ENCODE measurements at places on chromosomes 3 and 15. TPM values are rescaled to one million over a fixed set of nuclear protein-coding genes. Genes with fewer than 3 reads are reported as not detected.

Gene TLR9
- total RNA-seq: 0.25 TPM

Gene MBD4
- total RNA-seq: 22.3 TPM

Gene CNTN3
- 0.50 TPM for total RNA-seq

Gene GOLGA8N
- 3.0 TPM for total RNA-seq

DNA sequence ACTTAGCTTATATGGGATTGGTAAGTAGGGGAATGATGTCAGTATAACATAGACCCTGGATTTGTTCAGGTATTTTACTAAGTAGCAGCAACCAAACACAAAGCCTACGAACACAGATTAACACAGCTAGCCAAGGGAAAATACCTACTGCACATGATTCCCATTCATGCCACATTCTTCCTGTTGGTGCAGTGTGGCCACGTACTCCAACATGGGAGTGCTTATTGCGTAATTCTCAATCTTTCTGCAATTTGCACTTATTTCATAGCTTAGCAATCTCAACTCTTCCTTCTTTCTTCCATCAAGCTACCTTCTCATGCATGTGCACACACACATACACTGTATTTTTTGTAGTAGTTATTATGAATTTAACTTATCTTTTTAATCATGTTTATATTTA is 186.8 kb downstream of the IL5RA start:
- H3K4me3 ChIP-seq: no peak overlapping the region
- no peaks in the 10 kb centered on the region for H3K36me3 ChIP-seq
- H3K27ac ChIP-seq: no peak overlapping the region
- H3K4me1 ChIP-seq: no peaks in the 10 kb centered on the region

GRCh38 chr3:113183748-113184661 is 27.4 kb upstream of the BOC start:
- no peaks in the 10 kb centered on the region for H3K36me3 ChIP-seq
- DNase-seq: peak; percentile 17
- no peak overlapping the region for H3K27ac ChIP-seq
- peaks cover 3% of the 10 kb centered on the region for H3K27me3 ChIP-seq

DNA sequence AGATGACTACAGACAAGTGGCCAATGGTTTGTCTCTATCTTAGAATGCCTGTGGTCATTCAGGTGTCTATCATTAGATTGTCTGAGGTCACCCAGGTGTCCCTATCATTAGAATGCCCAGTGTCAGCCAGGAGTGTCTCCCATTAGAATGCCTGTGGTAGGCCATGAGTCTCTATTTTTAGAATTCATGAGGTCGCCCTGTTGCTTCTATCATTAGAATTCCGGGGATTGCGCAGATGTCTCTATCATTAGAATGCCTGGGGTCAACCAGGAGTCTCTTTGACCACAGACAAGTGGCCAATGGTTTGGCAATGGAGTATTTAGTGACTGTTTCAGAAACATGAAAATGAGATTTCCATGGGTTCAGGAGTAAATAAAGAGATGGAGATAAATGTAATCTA is 7.6 kb downstream of the RTP2 start:
- no peaks in the 10 kb centered on the region for H3K4me1 ChIP-seq
- peak; percentile 64 for DNase-seq
- H3K4me3 ChIP-seq: no peak overlapping the region

DNA sequence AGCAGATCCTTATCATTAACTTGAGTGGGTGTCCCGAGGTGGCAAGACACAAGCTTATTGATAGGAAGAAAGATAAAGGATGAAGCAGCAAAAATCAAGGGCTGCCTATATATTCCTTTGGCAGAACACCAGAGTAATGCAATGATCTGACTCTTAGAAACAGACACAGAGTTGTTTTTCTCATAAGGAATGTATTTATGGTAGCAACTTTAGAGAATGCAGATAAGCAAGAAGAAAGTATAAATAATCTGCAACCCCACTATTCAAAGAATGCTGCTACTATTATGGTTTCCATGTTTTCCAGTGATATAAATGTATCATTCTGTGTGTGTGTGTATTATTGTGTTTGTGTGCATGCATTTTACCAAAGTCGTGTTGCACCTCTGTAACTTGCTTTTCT is 208.3 kb downstream of the THSD4 start:
- peaks cover 9% of the 10 kb centered on the region for H3K4me1 ChIP-seq
- H3K4me3 ChIP-seq: no peak overlapping the region
- H3K27ac ChIP-seq: no peak overlapping the region
- no peaks in the 10 kb centered on the region for H3K36me3 ChIP-seq
- no peak for DNase-seq

- DNase-seq: peak; percentile 33
- H3K4me3 ChIP-seq: no peak overlapping the region
- no peaks in the 10 kb centered on the region for H3K27me3 ChIP-seq
- H3K27ac ChIP-seq: no peak overlapping the region
- peaks cover 3% of the 10 kb centered on the region for H3K4me1 ChIP-seq
- no peaks in the 10 kb centered on the region for H3K36me3 ChIP-seq
These were observed 137.3 kb upstream of the TGFBR2 start for GRCh38 chr3:30469133-30469532.

DNA sequence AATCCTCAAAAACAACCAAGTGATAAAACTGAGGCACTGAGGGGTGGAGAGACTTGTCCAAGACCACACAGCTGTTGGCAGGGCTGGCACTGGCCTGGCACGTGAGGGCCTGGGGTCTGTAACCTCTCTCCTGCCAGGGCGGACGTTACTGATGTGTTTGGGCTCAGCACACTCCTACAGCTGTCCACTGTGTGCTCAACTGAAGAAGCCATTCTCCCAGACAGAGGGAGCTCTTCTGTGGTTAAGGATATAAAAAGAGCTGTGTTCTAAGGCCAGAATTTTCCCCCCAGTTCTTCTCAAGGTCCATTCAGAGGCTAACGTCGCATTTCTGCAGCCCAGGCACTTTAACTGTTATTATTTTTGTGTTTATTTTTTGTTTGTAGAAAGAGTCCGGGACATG is 429.0 kb upstream of the ATP11B start:
- H3K4me3 ChIP-seq: peak overlapping the region; percentile 36

DNA sequence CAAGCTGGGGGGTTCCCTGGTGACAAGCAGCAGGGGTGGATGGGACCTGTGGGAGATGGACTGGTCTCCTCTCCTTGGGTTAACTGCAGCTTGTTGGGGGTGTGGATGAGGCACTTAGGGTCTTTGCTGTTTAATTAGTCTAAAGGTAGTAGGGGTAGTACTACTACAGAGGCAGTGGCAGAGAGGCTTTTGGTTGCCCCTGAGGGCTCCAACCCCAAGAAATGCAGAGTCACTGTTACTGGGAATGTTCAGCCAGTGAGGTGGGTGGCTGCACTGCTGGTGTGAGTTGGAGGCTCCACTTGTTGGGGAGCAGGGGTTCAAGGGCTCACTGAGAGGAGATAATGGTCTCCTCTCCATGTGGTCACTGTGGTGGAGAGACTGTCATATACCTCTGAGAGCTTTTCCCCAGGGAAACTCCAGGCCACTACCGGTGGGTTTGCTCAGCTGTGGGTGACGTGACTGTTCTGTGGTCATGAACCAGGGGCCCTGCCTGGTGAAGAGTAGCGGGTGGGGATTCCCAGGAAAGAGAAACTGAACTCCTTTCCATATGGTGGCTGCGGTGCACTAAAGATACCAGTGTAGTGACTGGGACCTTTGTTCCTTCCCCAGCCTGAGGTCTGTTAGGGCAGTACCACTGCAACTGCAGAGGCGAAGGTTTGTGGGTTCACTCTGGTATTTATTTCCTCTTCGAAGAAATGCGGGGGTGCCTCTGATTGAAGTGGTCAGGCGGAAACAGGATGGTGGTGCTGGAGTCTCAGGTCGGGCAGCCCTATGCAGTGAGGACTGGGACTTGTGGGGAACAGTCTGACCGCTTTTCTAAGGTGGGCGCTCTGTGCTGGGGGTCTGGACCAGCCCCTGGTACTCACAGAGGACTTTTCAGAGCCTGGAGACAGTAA is 68.9 kb upstream of the TNFSF10 start:
- no peaks in the 10 kb centered on the region for H3K36me3 ChIP-seq
- peak; percentile 49 for DNase-seq
- no peak overlapping the region for H3K27ac ChIP-seq
- peaks cover 5% of the 10 kb centered on the region for H3K4me1 ChIP-seq

- H3K36me3 ChIP-seq: no peaks in the 10 kb centered on the region
- H3K4me3 ChIP-seq: no peak overlapping the region
- H3K27ac ChIP-seq: no peak overlapping the region
These were observed 311.9 kb downstream of the SHQ1 start for GRCh38 chr3:72536206-72536877.

DNA sequence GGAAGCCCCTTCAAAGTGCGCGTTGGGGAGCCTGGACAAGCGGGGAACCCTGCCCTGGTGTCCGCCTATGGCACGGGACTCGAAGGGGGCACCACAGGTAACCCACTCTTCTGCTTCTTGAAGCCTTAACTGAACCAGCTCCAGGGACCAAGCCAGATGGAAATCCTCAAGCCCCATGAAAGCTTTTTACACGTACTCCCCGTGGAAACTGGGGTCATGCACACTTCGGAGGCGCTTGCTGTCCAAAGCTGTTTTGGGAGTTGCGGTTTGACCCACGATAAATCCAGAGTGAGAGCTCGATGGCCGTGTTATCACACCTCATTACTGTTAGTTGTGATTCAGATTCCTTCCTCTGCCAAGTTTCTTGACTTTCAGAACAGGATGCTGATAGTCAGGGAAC is 47.5 kb downstream of the DNASE1L3 start:
- H3K36me3 ChIP-seq: peaks cover 34% of the 10 kb centered on the region
- H3K4me1 ChIP-seq: peaks cover 44% of the 10 kb centered on the region
- H3K27me3 ChIP-seq: no peaks in the 10 kb centered on the region
- DNase-seq: peak; percentile 85

DNA sequence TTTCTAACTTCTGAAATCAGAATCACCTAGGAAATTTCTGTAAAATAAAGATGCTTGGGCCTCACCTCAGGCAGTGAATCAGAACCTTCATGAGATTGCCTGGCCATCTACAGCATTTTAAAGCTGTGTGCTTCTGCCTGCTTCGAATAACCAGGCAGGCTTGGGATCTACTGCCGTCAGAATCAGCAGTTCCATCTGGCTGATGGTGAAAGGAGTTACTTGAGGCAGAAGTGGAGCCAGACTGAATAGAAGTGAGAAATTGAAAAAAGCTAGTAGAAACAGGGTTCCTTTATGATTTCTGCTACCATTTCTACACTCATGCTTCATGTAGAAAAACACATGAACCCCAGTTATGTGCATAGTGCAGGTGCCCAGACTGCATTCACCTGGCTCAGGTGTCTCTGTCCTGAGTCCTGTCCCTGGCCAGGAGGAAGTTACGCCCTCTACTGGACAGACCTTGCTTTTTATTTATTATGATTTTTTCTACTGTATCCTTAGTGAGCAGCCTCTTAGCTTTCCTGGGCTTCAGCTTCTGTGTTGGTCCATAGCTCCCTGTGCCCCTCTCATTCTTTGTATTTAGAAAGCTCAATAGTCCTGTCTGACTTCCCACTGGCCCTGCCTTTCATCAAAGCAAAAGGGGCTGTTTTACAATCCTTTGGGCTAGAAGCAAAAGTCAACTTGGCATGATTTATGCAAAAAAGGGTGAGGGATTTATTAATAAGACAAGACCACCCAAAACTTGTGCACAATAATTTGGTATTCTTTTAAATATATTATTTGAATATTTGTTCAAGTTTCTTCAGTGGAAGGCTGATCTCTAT is 200.8 kb upstream of the GOLGA6L4 start:
- H3K36me3 ChIP-seq: no peaks in the 10 kb centered on the region
- no peaks in the 10 kb centered on the region for H3K4me1 ChIP-seq
- no peak overlapping the region for H3K27ac ChIP-seq
- no peak overlapping the region for H3K4me3 ChIP-seq
- no peaks in the 10 kb centered on the region for H3K27me3 ChIP-seq
- no peak for DNase-seq

GRCh38 chr3:133675631-133676335 is 14.0 kb upstream of the TOPBP1 start:
- DNase-seq: no peak
- H3K27ac ChIP-seq: no peak overlapping the region
- no peak overlapping the region for H3K4me3 ChIP-seq
- no peaks in the 10 kb centered on the region for H3K36me3 ChIP-seq
- H3K4me1 ChIP-seq: no peaks in the 10 kb centered on the region

DNA sequence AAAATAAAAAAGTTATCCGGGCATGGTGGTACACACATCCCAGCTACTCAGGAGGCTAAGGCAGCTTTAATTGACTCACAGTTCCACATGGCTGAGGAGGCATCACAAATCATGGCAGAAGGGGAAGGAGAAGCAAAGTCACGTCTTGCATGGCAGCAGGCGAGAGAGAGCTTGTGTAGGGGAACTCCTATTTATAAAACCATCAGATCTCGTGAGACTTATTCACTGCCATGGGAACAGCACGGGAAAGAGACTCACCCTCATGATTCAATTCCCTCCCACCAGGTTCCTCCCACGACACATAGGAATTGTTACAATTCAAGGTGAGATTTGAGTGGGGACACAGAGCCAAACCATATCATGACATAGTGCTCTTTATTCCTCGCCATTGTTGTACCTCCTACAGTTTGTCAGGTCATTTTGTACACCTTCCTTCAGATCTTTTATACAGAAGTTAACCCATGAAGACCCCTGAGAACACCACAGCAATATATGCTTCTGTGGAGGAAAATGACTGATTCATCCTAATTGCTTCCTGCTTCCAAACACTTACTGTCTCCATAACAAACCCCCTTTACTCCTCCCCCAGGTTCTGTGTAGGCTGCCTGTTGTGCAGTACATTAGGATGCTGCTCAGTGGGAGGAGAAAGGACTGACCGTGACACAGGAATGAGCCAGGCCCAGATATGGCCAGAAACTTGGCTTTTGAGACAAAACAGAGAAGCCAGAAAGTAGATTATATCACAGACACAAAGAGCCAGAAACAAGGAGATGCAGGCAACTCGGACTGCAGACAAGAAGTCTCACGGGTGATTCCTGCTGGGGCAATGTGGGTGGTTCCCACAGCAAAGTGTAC is 67.9 kb upstream of the HEG1 start:
- H3K27ac ChIP-seq: peak overlapping the region; percentile 54
- DNase-seq: peak; percentile 93
- H3K27me3 ChIP-seq: no peaks in the 10 kb centered on the region
- peaks cover 50% of the 10 kb centered on the region for H3K4me1 ChIP-seq
- H3K36me3 ChIP-seq: no peaks in the 10 kb centered on the region

DNA sequence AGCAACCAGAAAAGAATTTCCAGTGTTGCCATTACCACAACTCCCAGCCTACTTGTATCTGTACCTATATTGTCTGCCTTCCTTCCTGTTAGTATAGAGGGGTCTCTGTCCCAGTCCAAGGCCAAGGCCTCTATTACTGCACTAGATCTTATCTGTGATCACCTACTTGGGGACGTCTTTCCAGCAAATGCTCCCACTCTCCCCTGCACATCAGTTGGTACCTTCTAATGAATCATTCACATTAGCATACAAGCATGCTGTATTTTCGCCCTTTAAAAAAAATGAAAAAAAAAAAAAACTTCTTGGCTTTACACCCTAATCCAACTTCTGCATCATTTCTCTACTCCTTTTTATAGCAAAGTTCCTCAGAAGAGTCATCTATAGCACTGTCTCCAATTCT is 4.8 kb upstream of the AVEN start:
- H3K27ac ChIP-seq: no peak overlapping the region
- no peak overlapping the region for H3K4me3 ChIP-seq
